ENCODE measurements at places on chromosomes 16 and 17.
A peak's percentile ranks its signal among the peaks of the same experiment; 100 is the strongest.

- no peak for DNase-seq
Observed at GRCh38 chr17:15952916-15953790, 8.2 kb downstream of the ADORA2B start.

DNA sequence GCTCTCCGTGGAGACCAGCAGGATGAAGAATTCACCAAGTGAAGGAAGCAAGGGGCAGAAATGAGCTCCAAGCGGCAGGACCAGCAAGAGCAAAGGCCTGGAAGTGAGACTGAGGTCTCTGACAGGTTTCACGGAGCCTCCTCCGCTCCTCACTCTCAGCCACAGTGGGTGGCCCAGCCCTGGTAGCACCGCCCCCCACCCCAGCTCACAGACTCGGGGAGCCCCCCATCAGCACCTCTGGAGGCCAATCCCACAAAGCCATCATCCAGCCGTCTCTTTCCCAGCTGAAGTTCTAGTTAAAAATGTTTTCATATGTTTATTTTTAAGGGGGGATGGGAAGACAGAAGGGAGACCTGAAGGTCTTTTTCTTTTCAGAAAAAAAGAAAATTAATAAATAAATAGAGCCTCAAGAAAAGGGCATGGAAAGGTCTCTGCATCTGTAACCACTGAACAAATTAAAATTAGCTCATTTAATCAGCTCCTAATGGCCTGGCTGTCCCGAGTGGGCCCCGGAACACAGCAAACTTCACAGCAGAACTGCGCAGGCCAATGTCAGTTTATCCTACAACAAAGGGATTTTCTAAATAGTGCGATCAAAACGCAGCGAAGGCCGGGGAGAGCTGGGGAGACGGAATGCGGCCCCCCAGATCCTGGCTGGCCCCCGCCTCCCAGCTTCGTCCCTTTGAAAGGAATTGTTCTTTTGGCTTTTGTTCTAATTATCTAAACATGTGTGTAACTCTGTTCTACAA is 190.3 kb downstream of the ZNF423 start:
- DNase-seq, result no peak

- no peak for DNase-seq
Observed at GRCh38 chr16:60181536-60181935, 1447.4 kb upstream of the GOT2 start.

GRCh38 chr17:58513965-58514769 is at the start of gene MTMR4:
Gene MTMR4 (minus strand): TSS chr17:58514638. CDS start chr17:58514407, 231 bp downstream.
- DNase-seq, result peak; percentile 89

DNA sequence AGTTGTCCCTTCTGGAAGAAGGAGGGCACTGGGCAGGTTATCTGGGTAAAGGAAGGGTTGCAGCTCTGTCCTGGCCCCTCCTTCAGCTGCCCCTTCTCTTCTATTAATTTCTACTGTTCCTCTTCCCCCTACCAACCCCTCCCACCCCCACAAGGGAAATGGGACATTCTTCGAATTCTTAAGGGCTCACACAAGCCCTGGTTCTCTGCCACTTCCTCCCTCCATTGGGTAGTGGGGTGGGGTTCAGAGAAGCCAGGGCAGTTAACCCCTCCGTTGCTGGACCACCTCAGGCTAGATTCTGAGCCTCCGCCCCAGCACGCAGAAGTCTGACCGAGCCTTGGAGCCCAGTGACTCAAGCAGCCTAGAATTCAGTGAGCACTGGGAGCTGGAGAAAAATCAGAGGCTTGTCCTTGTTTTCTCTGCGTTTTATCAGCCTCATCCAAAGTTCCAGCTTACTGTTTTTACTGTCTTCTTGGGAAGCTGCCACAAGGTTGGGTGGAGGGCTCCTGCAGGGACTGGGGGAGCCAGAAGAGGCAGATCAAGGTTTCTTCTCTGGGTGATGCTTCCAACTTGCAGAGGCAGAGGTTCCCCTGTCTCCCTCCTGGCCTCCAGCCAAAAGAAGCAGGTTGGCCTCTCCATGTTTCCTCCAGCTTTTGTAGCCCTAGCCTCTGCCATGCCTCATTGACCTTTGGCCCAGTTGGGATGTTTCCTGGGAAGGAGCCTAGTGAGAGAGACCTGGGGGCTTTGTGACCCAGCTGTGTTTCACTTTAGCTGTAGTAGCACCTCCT is 10.2 kb downstream of the LASP1 start:
- no peak for DNase-seq

DNA sequence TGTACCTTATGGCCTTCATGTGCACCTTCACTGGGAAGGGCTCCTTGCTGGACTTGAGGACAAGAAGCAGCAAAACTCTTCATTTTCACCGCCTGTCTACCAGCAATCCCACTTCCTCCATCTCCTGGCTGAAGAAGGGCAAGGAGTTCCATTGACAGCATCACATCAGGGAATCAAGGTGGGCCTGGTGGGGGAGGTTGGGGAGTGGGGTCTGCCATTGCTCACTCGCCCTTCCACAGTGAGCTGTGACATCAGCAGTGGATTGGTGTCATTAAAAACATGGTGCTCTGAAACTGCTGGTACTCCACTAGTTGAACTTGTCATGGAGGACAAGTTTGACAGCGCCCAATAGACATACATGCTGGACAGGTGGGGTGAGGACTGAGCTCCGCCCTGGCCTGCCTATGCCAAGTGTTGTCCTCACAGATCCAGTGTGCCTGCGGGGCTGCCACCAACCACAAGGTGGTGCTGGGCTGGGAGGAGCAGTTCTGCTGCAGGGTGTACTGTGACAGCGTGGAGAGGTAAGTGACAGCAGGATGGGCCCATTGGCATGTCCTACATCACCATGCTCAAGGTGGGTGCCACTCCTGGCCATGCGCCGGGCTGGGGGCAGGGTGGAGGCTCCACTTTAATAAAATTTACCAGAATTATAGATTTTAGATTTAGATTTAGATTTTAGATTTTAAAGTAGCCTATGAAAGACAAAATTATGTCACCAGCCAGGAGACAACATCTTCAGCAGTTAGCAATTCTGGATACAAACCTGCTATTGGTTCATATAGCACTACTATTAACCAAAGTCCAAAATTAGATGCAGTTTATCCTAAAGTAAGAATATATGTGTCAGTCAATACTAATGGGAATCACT is 1729.1 kb downstream of the TP53TG3F start:
- DNase-seq, result no peak

- DNase-seq, result peak; percentile 95
Observed at GRCh38 chr16:1959269-1960039, at the start of gene NDUFB10. Gene NDUFB10 (plus strand): TSS chr16:1959538. CDS start chr16:1959625, 87 bp downstream.

GRCh38 chr16:75899163-75899562 is 172.9 kb upstream of the CPHXL start:
- DNase-seq, result no peak

DNA sequence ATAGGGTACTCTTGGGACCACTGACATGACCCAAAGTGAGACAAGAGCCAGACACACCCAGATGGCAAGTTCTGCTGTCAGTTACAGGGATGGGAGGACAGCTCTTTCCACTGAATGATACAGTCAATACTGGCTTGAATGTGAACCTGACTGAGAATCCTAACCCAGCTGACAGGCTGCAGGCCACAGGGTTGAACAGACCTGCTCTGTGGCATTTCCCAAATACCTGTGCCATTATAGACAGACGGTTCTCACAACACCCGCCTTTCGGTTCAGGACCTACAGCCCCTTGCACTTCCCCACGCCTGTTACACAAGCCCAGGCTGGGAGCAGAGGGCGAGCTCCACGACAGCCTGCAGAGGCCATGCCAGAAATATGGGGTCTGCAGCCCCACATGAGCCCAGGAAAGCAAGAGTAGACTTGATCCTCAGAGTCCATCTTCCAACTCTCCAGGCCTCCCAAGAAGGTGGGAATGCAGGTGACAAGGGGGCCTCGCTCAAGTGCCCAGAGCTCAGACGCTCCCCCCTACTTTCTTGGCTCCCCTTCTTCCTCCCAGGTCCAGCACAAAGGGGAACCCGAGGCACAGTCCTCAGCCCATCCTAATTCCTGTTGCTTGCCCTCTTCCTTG is 314.3 kb downstream of the SOX9 start:
- no peak for DNase-seq
